Smooth muscle cell of the pulmonary artery (primary cell): ENCODE measurements at places on chromosomes 7 and 10. TPM values are rescaled to one million over a fixed set of nuclear protein-coding genes. Genes with fewer than 3 reads are reported as not detected.

LIPJ gene
- not detected in 2 replicates for total RNA-seq

MMD2 gene
- total RNA-seq: not detected in 2 replicates

RPP38 gene
- 8.1 and 8.7 TPM in 2 replicates for total RNA-seq

ACSM6 gene
- not detected in 2 replicates for total RNA-seq

CHAT gene
- not detected in 2 replicates for total RNA-seq

TAS2R3 gene
- 2.0 and 2.4 TPM in 2 replicates for total RNA-seq

MYOF gene
- 484 and 499 TPM in 2 replicates for total RNA-seq

NME8 gene
- not detected in 2 replicates for total RNA-seq

AGAP5 gene
- total RNA-seq: 4.0 and 4.8 TPM in 2 replicates

KLF14 gene
- total RNA-seq: not detected in 2 replicates

ASZ1 gene
- total RNA-seq: not detected in 2 replicates

LRRC4 gene
- 0.03 TPM in 1 of 2 replicates, not detected in the other for total RNA-seq

SDK1 gene
- 0.07 and 0.78 TPM in 2 replicates for total RNA-seq

OR2A1 gene
- 0.07 and 0.33 TPM in 2 replicates for total RNA-seq

LEP gene
- total RNA-seq: 0.17 and 8.9 TPM in 2 replicates

ANKRD7 gene
- total RNA-seq: 0.20 and 0.33 TPM in 2 replicates

ITIH5 gene
- 3.6 and 24.9 TPM in 2 replicates for total RNA-seq

CAV2 gene
- total RNA-seq: 141 and 186 TPM in 2 replicates

ABCC2 gene
- total RNA-seq: 0.59 and 1.2 TPM in 2 replicates

GPR141 gene
- not detected in 2 replicates for total RNA-seq

NOBOX gene
- total RNA-seq: not detected in 2 replicates

STEAP2 gene
- 45.2 and 46.2 TPM in 2 replicates for total RNA-seq

MYL7 gene
- not detected in 2 replicates for total RNA-seq

EXOC6 gene
- 7.9 and 76.9 TPM in 2 replicates for total RNA-seq

ZNF655 gene
- total RNA-seq: 52.6 and 62.3 TPM in 2 replicates

HTR5A gene
- not detected in 2 replicates for total RNA-seq

SOSTDC1 gene
- not detected in 2 replicates for total RNA-seq

UCMA gene
- not detected in 2 replicates for total RNA-seq

PLPP4 gene
- total RNA-seq: 1.2 and 4.3 TPM in 2 replicates

HOXA4 gene
- 0.59 and 2.0 TPM in 2 replicates for total RNA-seq

MACC1 gene
- total RNA-seq: 0.39 and 0.50 TPM in 2 replicates

COL26A1 gene
- not detected in 2 replicates for total RNA-seq

FOXL3 gene
- total RNA-seq: not detected in 2 replicates

BMPER gene
- total RNA-seq: 18.8 and 40.1 TPM in 2 replicates

PRR15 gene
- total RNA-seq: 0.20 and 0.39 TPM in 2 replicates

ITIH2 gene
- not detected in 2 replicates for total RNA-seq

GFRA1 gene
- 0.39 and 0.43 TPM in 2 replicates for total RNA-seq

SPDYE2 gene
- not detected in 2 replicates for total RNA-seq

ANKRD61 gene
- 0.13 TPM in 1 of 2 replicates, not detected in the other for total RNA-seq

MNX1 gene
- not detected in 2 replicates for total RNA-seq
